IMR-90 (cell line): ENCODE measurements at places on chromosomes 11 and 22. TPM values are rescaled to one million over a fixed set of nuclear protein-coding genes. Genes with fewer than 3 reads are reported as not detected.

DNA sequence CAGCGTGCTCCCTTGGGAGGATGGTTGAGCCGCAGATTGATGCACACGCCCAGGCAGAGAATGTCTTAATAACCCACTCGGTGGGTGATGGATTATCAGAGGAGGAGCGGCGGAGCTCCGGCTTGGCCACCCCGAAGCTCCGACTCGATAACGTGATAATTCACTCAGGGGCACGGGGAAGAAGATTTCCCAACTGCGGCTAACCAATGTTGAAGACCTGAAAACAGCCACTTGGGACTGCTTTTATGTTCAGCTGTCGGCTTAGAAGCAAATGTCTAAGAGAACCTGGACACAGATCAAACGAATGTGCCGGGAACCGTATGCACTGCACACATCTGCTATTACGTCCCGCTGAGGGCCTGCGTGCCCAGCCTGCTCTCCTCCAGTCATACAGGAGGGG lies 206.8 kb upstream of the CADM1 start:
- no peak for DNase-seq

GRCh38 chr11:121429556-121429955 lies 22.6 kb upstream of the SORL1 start:
- DNase-seq = no peak

DNA sequence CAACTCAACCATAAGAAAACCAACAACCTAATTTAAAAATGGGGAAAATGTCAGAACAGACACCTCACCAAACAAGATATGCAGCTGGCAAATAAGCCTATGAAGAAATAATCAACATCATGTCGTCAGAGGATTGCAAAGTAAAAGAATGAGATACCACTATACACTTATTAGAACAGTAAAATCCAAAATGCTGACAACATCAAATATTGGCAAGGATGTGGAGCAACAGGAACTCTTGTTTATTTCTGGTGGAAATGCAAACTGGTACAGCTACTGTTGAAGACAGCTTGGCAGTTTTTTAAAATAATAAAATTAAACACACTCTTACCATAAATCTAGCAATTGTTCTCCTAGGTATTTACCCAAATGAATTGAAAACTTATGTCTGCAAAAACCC lies 140.7 kb upstream of the B3GAT1 start:
- no peak for DNase-seq

- no peak for DNase-seq
Measured at GRCh38 chr11:103926990-103927389, 109.5 kb upstream of the DDI1 start.

SPDYC gene
- total RNA-seq = not detected in 2 replicates

DNA sequence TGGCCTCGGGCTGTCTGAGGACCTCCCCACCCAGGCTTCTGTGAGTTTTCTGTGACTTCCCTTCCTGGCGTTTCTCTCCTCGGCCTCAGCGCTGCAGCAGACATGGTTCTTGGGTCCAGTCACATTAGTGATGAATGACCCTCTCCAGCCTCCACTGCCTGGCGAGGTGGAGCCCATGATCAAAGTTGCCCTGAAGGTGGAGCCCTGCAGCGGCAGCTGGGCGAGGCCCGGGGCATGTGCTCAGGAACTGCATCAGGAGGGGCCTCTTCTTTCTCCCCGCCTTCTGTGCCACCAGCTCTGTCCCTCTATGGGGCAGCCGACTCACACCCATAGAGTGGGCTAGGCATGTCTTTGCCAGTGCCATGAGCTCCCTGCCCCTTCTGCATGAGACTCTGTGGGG lies 1079.7 kb downstream of the TBC1D22A start:
- no peak for DNase-seq

RIN1 gene
- 9.9 and 10.6 TPM in 2 replicates for total RNA-seq

RFPL3 gene
- total RNA-seq = not detected in 2 replicates

GRCh38 chr11:30106222-30107181 lies 89.7 kb upstream of the KCNA4 start:
- no peak for DNase-seq

GRCh38 chr11:48093795-48094642 lies 113.7 kb downstream of the PTPRJ start:
- DNase-seq = peak; percentile 78
